ENCODE measurements at places on chromosomes 6 and 20. TPM values are rescaled to one million over a fixed set of nuclear protein-coding genes. Genes with fewer than 3 reads are reported as not detected.

Gene NUP153
- 58.3 TPM for total RNA-seq

Gene TBXT
- not detected for total RNA-seq

Gene FAM184A
- 2.9 TPM for total RNA-seq

Gene IL17A
- not detected for total RNA-seq

Gene TFAP2C
- not detected for total RNA-seq

Data from CD4-positive, alpha-beta T cell (primary cell).